ENCODE measurements at places on chromosomes 1 and 21.

GRCh38 chr1:95127380-95127779, 10.2 kb downstream of the TLCD4 start:
- DNase-seq = no peak

- DNase-seq = no peak
Observed at GRCh38 chr1:244060686-244061085, 9.6 kb downstream of the ZBTB18 start.

GRCh38 chr1:56920591-56921001, 45.2 kb downstream of the C8B start:
- no peak for DNase-seq

- no peak for DNase-seq
Observed at GRCh38 chr1:2489615-2490014, 13.5 kb downstream of the PLCH2 start.

- DNase-seq = no peak
Observed at GRCh38 chr1:34149501-34149900, 15.5 kb downstream of the CSMD2 start.

GRCh38 chr1:3799976-3800685, 3.8 kb upstream of the LRRC47 start:
- no peak for DNase-seq

- no peak for DNase-seq
Observed at GRCh38 chr1:205994346-205994745, 8.8 kb downstream of the RAB7B start.

- peak; percentile 64 for DNase-seq
Observed at GRCh38 chr1:163307479-163308171, 14.1 kb upstream of the NUF2 start.

DNA sequence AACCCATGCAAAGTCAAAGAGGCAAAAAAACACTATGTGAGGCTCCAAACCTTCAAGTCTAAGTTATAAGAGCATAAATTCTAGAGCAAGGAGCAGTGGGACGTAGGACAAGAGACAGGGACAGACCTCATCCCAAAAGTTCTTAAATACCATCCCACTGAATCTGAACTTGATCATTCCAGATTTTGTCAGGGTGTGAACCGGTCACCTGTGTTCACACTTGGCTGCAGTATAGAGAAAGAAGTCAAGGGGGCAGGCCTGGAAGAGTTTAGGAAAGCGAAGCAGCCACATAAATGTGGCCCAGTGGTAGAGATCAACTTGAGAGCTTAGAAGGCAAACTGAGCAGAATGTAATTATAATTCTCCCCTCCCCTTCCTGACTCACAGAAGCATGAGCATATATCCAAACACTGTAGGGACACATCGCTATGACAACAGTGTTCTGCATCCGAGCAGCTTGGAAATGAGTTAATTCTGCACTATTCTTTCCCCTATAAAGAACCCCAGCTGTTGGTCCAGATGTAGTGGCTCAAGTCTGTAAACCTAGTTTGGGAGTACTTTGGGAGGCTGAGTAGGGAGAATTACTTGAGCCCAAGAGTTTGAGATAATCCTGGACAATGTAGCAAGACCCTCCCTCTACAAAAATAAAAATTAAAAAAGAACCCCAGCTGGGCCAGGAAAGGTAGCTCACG, 2.7 kb downstream of the AKR7A2 start:
- DNase-seq = peak; percentile 31

DNA sequence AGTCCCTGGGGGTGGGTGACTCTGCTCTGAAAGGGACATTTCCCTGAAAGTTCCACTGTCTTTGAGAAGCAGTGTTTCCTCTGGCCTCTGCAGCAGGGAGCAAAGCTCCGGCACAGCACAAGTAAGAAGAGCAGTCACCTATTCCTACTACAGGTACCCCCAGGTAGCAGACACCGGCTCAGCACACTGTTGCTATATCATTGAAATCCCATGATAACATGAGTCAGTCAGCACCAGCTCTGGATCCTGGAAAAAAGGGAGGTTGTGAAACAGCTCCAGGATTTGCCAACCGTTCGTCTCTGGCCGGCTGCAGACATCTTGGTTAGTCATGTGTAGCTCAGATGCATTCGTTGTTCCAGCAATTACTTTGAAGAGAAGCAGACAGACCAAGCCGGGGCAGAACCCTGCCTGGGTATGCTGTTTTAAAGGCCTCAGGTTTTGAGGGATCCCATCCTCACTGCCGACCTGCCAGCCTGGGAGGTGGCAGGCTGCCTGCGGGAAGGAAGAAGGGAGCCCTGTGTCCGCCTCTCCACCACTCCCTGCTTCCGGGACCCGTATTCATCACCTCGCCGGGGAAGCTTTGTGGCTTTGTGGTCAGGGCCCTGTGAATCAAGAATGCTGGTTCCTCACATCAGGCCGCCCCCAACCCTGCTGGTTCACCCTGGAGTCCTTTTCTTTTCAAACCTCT, 139.2 kb downstream of the CLIC6 start:
- peak; percentile 95 for DNase-seq

DNA sequence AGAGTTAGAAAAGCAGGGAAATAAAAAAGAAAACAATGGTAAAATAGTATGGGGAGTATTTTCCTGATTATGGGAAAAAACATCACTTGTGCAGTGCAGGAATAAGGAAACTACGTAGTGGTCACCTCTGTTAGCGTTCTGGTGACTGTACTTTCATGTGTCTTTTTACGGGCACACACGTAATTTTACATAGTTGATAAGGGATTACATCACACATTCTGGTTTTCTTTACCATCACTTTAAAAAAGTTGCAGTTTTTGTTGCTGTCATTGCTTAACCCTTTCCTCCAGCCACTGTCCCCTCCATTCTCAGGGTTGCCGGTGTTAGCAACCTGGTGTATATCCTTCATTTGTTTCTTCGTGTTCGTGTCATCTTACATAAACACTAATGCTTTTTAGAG, 35.1 kb downstream of the CNIH3 start:
- no peak for DNase-seq

DNA sequence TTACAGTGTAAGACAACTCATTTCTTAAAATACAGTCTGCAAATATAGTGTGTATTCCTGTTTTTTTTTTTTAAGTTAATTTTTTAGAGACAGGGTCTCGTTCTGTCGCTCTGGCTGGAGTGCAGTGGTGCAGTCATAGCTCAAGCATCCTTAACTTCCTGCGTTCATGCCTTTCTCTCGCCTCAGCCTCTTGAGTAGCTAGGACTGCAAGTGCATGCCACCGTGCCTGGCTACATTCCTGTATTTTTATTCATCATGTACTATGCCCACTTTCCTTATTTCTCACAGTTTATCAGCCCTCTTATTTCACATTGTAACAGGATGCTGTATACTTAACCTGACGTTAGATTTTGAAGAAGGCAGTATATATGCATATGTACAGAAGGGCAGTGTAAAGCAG, 26.7 kb downstream of the MIER1 start:
- DNase-seq = peak; percentile 67

DNA sequence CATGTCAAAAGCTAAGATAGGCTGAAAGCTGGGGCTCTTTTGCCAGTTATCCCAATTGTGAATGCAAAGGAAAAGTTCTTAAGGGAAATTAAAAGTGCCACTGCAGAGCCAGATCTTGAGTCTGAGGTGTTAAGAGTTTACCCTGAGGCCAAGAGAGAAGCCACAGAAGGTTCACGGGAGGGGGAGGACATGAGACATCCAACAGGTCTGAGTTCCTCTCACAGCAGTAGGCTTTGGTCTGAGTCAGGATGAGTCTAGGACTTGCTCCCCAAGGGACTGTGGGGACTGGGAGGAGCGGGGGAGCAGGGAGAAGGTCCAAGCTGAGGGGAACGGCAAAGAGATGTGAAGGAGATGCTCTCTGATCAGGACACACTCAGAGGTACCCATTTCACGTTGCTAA, 411.2 kb upstream of the CAMK1G start:
- DNase-seq = no peak

DNA sequence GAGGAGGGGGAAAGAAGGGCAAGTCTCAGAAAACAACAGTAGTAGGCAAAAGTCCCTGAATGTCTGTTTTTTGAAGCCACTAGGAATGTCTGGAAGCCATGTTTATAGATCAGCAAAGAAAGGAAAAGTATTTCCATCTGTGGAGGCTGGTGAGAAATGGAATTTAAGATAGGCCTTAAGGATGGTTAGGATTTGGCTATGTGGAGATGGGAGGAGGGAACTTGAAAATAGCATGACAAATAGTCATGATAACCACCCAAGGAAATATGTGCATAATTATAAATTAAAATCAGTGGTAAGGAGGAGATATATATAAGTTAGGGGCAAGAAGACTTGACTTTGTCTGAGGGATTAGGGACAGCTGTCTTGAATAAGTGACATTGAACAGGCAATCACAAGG, 33.8 kb upstream of the FGGY start:
- DNase-seq = no peak

All from HS-5 (cell line).